Germinal center (tissue), 1 donor: ENCODE measurements at places on chromosomes 4 and X.

- no peak for DNase-seq
These were observed 1491.8 kb upstream of the IGFBP7 start for GRCh38 chr4:58602022-58602421.

DNA sequence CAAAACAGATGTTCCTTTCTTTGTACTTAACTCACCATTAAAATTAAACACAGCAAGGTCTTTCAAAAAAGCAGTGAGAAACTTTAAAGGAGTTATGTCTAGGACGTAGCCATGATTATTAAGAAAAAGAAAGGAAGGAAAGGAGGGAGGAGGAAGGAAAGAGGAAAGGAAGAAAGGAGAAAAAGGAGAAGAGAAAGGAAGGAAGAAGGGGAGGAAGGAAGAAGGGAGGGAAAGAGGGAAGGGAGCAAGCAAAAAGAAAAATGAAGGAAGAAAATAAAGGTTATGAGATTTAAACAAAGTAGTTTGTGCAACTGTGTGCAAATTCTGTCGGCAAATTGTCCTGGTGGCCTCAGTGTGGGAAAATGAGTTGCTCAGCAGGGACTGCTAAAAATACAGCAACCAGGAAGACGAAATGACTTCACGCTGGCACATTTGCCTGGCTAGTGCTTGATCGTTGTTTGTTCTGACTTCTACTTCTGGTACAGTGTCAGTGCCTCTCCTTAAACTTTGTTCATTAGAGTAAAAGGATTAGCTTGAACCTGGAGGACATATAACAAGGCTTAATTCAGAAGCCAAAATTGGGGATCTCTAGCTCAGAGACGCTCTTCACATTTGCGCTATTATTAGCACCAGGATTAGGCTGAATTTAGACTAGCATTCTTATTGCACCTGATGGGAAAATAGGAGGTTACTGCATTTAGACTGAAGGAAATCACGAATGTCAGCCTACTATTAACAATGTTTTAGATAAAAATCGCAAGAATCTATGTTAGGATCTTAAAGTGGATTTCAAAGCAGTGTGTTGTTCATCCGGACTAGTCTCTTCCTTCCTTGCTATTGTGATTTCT, 81.2 kb downstream of the DCK start:
- DNase-seq = no peak

GRCh38 chr4:138588501-138588900, 346.4 kb upstream of the SLC7A11 start:
- DNase-seq = no peak

DNA sequence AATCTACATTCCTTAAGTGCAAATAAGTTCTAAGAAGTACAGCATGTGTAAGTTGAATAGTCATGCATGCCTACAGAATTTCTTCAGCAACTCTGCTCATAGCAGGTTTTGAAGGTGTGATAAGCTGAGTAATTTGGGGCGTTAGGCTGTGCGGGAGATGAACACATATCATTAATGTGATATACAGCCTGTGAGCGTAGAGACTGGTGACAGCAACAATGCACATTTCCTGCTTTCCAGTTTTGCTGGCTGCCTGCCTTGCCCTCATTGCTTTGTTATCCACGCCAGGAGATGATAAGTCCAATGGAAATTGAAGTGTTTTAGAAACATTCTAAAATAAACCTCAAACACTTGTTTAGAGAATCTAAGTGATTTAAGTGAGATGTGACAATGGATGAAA, 1709.4 kb downstream of the ARAP2 start:
- DNase-seq = no peak

- DNase-seq = no peak
These were observed 111.8 kb upstream of the DKK2 start for GRCh38 chr4:107147873-107148272.

GRCh38 chrX:108071578-108071977, 19.8 kb downstream of the PSMD10 start:
- DNase-seq = no peak

- DNase-seq = no peak
These were observed 52.3 kb downstream of the SMAD1 start for GRCh38 chr4:145533961-145534360.

DNA sequence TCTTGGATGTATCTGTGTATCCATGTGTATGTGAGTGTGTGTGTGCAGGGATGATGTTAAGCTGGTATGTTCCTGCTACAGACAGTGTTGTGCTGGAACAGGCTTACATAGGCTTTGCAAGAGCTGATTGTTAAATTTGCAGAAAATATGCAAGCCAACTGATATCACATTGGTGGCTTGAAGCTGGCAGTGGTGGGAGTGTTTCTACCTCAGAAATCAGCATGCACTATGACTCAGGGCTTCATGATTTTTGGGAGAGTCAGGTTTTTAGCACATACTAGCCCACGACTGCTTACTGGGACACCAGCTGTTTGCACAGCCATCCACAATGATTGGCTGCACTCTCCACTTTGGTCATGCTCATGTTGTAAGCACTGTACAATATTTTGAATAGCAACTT, 261.8 kb downstream of the DHX15 start:
- DNase-seq = no peak

DNA sequence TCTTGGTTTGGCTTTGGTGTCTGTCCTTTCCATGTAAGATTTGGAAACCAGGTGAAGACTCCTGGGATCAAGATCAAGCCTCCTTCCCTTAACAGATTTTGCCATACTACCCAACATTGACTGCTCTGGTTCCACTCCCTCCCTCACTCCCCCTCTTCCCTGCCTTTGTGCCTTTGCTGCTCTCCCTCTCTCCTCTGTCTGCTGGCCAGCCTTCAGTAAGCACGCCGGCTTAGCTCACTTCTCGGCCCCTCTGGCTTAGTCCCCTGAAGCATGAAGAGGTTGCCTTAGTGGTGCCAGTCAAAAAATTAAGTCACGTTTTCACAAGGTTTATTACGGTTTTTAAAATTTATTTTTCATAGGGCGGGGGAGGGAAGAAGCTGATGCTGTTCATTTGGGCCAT, 6.0 kb downstream of the GRIA3 start:
- DNase-seq = no peak

GRCh38 chr4:6324999-6325787, 55.5 kb downstream of the WFS1 start:
- no peak for DNase-seq

- no peak for DNase-seq
These were observed 1015.6 kb downstream of the PCDH19 start for GRCh38 chrX:99394456-99394855.

DNA sequence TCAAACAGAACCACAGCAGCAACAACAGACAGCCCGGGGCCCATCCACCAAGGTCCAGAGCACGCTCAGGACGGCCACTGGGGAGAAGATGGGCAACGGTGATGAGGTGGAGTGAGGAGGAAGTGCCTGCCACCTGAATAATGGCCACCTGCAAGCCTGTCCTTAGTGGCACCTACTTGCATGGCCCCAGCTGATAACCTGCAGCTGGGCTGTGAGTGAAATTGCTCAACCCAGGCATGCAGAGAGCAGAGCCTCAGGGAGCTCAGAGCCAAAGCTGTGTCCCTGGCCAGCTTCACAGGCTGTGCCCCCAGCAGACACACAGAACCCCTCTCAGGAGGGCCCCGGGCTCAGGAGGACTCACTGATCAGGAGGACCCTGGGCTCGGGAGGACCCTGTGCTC, 102.4 kb upstream of the ADRA2C start:
- no peak for DNase-seq

- DNase-seq = no peak
These were observed 148.0 kb upstream of the NPY2R start for GRCh38 chr4:155060419-155060818.

- DNase-seq = no peak
These were observed 410.2 kb upstream of the CT83 start for GRCh38 chrX:116872931-116873330.

DNA sequence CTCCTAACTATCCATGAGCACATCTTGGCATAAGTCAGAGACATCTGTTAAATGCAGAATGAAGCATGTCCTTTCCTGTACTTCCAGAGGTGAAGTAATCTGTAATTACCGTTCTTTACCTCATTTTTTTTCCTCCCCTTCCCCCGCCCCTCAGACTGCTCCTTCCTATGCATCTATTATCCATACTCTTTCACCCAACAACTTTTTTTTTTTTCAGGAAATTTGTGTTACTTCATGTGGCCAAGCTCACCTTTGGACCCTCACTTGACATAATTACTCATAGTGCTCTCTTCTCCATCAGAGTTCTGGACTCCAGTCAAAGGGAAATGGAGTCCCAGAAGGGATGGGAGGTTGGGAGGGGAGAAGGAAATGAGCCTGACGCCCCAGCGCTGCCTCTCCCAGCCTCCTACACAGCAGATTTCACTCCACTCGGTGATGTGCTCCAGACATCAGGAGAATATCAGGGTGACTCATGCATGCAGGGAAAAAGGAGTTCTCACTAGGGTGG, 568.8 kb downstream of the STIM2 start:
- no peak for DNase-seq

DNA sequence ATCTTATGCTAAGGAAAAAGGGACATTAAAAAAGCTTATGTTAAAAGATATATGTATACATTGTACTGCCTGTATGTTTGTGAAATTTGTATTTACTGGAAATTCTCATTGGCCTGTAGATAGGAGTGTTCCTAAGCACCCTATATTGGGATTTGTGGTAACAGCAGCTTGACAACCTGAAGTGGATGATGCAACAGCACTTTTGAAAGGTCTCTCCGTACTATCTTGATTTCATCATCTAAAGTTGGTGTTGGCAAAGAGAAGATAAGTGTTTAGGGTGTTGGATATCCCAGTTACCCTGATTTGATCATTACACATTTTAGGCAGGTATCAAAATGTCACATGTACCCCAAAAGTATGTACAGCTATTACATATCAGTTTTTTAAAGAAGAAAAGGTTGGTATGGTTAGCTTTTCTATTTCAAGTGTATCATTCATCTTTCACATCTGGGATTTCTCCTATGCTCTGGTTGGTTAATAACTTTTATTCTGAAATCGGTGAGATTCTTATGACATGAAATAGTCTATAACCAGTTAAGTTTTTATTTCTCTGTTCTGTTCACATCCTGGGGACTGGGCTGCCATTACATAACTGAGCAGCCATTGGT, 10.3 kb downstream of the HADH start:
- DNase-seq = no peak

- no peak for DNase-seq
These were observed 63.8 kb downstream of the PTPN13 start for GRCh38 chr4:86657910-86658309.

DNA sequence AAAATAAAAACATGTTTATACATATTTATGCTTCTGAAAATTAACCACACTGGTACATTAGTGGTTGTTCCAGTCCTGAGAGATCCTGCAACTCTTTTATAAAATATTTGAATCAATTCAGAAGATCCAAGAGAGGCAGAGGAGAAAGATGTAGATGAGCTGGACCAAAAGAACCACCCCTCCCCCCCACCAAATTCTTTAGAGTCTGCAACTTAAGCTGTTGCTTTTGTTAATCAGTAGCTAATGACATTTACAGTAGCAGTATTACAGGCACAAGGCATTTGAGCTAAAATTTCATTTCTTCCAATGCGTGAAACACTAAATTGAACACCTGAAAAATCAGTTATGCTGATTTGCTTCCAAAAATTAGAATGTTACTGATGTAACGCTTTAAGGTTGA, 61.5 kb downstream of the PDK3 start:
- no peak for DNase-seq

DNA sequence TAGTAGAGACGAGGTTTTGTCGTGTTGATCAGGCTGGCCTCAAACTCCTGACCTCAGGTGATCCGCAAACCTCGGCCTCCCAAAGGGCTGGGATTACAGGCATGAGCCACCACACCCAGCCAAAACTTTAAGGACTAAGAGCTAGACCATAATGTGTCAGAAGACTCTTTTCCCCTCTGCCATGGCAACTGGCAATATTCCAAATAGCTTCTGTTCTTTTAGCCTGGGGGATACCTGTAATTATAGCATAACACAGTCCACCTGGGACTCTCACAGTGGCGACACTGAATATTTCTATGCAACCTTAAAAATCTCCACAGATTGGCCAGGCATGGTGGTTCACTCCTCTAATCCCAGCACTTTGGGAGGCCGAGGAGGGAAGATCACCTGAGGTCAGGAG, 45.5 kb upstream of the RBM47 start:
- DNase-seq = no peak

GRCh38 chr4:80566203-80566872, 230.8 kb downstream of the CFAP299 start:
- no peak for DNase-seq

DNA sequence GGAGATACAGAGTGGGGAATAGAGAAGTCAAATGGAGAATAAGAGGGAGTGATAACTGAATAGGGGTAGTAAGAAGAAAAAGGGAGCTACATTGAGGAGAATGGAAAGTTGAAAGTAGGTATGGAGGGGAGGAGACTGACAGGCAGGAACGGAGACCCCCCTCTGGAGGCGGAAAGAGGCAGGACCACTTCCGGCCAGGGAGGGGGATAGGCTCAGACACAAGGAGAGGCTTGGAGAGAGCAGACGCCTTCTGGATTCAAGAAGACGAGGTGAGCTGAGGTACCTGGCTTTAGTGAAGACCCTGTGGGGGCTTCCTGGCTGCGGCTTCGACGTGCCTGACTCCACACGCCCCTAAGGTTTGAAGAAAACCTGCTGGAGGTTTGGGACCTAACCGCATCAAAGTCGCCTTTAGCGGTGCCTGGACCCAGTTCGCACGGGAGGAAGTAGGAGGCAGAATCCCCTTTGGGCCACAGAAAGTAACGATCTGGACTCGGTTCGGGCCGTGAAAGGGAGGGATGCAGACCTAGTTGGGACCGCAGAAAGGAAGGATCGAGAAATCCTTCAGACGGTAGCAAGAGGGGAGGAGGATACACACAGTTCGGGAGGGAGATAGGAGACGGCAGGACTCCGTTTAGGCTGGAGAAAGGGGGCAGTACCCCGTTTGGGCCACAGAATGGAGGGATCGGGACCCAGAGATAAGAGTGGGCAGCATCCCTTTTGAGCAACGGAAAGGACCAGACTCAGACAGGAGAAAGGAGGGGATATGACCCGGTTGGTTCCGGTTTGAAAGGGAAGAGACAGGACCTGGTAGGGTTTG, at the start of gene TRO:
TRO (plus strand) TSS at position 215 of the 817 bp plus-strand sequence. CDS start 1,423 bp downstream, outside the sequence.
- DNase-seq = no peak

GRCh38 chrX:130523460-130524394, 121.9 kb downstream of the RBMX2 start:
- DNase-seq = peak; percentile 6

DNA sequence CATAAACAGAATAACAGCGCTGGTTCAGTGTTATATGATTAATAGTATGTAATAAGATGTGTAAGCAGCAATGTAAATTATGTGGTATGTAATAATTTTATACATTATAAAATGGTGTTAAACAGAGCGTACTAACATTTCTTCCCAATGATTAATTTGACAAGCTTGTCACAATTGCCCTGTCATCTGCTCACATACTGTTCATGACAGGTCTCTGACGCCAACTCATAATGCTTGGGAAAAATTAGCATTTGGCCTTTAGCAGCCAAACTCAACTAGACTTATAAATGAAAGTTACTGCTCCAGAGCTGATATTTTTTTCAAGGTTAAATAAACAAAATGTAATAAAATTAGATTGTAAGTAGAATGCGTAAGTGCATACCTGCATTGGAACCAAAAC, 246.8 kb downstream of the TRAM1L1 start:
- no peak for DNase-seq

DNA sequence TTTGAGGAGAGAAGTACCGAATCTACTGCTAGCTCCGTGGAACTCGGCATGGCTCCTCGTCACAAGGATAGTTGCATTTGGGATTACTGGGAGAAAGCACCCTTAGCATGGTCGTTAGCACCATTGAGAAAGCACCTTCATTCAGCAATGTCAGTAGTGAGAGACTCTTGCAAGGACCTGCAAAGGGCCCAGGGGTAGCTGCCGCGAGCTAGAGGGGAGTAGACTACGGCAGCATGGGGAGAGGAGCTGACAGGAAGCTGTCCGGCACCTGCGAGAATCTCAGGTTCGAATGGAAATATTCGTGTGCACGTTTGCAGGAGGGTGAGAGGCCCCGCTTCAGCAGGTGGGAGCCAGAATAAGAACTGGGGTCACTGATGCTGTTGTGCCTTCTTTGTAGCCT, 20.2 kb downstream of the TLR10 start:
- DNase-seq = peak; percentile 74
